ENCODE measurements at places on chromosomes 6 and 20.

- DNase-seq: no peak
Measured at GRCh38 chr6:118319894-118320649, 228.0 kb upstream of the PLN start.

GRCh38 chr6:30819297-30819917, 64.9 kb upstream of the DDR1 start:
- DNase-seq: no peak

- DNase-seq: no peak
Measured at GRCh38 chr6:84019842-84020211, 13.7 kb upstream of the MRAP2 start.

DNA sequence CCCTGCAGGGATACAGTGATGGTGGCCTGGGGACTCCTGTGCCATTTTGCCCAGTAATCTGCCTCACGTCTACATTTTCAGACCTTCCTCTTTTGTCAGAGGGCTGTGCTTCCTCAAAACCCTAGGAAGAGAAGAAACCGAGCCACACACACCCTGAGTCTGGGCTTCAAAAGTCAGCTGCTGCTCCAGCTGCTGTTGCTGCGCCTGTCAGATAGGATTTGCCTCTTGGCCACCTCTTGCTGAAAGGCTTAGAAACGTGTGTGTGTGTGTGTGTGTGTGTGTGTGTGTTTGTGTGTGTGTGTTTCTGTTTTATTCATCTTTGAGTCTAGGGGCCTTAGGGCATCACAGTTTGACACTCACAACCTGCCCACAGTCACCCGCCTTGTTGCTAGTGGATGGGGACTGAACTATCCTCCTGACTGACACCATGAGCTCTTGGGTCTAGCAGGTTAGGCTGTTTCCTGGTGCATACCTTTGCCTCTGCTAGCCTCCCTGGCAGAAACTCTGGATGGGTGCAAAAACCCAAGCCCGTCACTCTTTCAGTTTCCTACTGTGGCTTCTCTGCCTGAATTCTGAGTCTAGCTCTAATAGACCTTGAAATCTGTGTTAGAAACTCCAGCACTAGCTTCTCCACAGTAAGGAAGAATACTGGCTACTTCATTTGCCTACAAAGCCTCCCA, 94.9 kb upstream of the CEP85L start:
- no peak for DNase-seq

GRCh38 chr20:955111-955510, 39.0 kb upstream of the ANGPT4 start:
- DNase-seq: no peak

GRCh38 chr6:37303891-37304503, 46.1 kb upstream of the TMEM217 start:
- no peak for DNase-seq

DNA sequence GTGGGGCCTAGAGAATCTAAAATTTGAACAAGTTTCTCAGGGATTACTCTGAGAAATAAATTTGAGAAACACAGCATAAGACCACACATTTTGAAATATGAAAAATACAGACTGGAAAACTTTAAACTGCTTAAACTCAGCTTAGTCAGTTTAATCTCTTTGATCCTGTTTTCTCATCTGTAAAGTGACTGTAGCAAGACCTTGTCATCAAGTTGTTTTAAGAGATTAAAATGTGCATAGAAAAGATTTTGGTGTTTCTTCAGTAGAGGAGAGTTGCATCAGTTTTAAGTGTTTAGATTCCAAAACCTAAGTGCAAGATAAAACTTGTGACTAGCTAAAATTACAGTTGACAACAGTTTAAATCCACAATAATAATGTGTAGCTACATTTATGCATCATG, 8.1 kb upstream of the BCKDHB start:
- no peak for DNase-seq

- DNase-seq: no peak
Measured at GRCh38 chr6:139147628-139148027, 12.7 kb downstream of the HECA start.

DNA sequence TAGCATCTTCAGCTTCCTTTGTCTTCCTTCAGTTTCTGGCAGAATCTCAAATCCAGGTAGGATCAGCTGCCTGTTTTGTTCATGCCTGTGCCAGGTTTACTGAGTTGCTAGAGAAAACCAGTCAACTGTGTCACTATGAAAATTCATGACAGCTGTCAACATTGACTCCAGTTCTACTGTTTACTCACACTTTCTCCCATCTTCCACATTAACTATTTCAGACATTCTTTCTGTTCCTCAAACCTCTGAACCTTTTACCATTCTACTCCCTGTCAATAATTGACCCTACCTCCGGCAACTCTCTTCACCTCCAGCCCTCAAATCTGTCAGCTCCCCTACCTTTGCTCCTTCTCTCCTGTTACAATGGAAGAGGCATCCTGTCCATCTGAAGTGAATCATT, 8.5 kb downstream of the ENPP4 start:
- DNase-seq: no peak

- no peak for DNase-seq
Measured at GRCh38 chr6:53929821-53930120, 135.0 kb downstream of the LRRC1 start.

GRCh38 chr20:37939701-37940560, 37.0 kb downstream of the VSTM2L start:
- DNase-seq: no peak

DNA sequence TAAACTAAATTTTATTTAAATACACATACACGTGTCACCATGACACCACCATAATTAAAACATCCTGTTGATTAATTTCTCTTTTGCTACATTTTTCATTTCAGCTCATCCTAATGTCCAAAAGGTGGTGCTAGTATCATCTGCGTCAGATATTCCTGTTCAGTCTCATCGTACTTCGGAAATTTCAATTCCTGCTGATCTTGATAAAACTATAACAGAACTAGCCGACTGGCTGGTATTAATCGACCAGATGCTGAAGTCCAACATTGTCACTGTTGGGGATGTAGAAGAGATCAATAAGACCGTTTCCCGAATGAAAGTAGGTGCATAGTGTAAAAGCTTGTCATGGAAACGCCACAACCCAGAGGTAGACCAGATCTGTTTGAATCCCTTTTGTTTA, 263.4 kb downstream of the UTRN start:
- no peak for DNase-seq

DNA sequence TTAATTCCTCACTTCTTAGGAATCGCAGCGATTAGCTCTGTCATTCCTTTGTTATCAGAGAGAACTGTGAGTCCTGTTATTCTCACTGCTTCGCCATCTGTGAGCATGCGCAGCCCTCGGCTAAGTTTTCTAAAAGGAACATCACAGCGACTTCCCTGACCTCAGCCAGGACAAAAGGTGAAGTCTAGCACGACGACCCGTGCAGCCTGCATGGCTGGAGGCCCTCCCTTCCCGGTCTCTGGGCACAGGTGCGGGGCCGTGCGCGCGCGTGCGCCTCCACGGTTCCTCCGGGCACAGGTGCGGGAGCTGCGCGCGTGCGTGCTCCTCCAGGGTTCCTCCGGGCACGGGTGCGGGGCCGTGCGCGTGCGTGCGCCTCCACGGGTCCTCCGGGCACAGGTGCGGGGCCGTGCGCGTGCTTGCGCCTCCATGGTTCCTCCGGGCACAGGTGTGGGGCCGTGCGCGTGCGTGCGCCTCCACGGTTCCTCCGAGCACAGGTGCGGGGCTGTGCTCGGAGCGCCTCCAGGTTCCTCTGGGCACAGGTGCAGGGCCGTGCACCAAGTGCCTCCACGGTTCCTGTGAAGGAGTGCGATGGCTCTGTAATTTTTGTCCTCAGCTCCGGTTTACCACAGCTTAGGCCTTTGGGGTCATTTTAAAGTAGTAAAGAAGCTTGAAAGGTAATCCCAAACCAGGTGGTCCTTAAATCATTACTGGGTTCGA, 212.3 kb downstream of the ERMARD start:
- no peak for DNase-seq

DNA sequence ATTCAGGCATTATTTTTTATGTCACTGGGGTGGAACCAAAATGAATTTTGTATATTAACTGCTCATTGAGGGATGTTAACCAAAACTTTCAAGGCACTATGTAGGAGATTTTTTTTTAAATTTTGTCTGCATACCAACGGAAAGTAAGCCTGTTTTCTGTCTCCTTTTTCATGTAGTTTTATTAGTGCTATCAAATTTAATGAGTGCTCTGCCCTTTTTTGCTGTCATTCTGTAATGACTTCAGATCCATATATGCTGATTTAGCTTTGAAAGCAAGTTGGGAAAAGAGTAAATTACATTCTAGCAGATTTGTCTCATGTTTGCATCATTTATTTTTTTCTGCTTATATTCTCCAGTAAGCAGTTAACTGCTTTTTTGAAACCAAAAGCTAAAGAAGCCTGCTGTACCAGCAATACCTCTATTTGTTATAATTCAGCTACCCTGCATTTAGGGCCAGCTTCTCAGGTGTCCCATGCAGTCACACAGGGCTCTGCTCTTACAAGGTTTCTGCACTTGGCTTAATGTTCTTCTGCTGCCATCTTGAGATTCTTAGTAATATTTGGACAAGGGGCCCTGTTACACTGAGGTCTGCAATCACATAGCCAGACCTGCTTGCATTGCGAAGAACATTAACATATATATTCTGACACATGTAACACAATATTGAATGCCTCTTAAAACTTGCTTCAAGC, 429.0 kb downstream of the UTRN start:
- no peak for DNase-seq

- no peak for DNase-seq
Measured at GRCh38 chr20:54340667-54341081, 132.8 kb downstream of the PFDN4 start.

DNA sequence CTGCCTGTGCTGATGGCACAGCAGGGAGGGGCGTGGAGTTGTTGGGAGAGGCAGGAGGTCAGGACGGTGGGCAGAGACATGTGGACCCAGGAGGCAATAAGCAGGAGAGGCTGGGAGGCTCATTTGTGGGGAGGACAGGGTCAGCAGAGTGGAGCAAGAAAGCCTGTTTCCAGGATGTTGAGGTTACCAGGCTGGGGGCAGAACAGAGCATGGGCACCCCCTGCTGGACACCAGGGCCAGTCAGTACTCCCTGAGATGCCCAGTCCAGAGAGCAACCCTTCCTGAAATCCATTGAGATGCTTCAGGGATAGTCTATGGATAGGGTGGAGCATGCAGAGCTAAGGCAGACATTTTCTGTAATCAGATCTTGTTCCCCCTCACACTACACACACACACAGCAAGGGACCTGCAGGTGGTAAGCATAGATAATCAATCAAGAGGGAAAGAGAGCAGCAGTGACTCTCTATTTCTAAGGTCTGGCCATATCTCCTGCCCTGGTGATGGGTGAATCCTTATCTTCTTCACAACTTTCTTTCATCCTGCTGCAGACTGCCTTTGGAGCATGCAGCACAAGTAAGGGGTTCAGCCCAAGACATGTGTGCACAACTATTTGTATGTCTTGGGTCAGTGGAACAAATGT, 41.7 kb downstream of the MOCS1 start:
- DNase-seq: no peak

- no peak for DNase-seq
Measured at GRCh38 chr20:61026173-61026572, 225.9 kb upstream of the CDH4 start.

DNA sequence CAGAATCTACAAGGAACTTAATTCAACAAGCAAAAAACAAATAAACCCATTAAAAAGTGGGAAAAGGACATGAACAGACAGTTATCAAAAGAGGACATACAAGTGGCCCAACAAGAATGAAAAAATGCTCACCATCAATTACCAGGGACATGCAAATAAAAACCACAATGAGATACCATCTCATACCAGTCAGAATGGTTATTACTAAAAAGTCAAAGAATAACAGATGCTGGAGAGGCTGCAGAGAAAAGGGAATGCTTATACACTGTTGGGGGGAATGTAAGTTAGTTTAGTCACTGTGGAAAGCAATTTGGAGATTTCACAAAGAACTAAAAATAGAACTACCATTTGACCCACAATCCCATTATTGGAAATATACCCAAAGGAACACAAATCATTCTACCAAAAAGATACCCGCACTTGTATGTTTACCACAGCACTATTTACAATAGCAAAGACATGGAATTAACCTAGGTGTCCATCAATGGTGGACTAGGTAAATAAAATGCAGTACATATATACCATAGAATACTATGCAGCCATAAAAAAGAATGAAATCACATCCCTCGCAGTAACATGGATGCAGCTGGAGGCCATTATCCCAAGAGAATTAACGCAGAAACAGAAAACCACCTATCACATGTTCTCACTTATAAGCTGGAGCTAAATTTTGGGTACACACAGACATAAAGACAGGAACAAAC, 48.4 kb downstream of the RNGTT start:
- no peak for DNase-seq

GRCh38 chr6:55495277-55495676, 83.7 kb downstream of the HMGCLL1 start:
- no peak for DNase-seq

DNA sequence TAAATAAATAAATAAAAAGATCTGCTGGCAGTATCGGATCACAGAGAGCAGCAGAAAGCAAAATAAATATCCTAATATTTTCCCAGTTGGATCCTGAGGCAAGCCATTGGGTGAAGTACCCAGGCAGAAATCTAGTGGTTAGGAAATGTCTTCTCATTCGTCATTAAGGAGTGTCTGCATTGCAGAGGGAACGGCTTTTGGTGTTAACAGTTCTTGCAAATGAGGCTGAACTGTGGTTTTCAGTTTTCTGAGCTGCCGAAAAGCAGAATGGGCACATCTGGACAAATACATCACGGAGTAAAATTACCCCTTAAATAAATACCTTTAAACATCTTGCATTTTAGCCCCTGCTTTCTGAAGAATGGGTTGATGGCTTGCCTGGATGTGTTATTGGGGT, 82.3 kb upstream of the MPC1 start:
- no peak for DNase-seq

DNA sequence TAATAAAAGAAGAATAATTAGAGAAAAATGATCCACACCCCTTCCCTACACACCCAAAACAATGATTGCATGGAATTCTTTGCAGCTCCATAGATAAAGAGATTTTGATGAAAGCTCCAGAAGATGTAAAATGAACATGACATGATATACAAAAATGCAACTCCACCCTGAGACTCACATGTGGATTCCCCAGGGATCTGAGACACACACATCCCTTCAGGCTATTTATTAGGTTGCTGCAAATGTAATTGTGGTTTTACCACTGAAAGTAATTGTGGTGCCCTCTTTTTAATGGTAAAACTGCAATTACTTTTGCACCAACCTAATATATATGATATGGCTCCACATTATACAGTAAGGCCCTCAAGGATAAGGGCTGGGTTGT, 40.4 kb upstream of the TBC1D7 start:
- DNase-seq: no peak

DNA sequence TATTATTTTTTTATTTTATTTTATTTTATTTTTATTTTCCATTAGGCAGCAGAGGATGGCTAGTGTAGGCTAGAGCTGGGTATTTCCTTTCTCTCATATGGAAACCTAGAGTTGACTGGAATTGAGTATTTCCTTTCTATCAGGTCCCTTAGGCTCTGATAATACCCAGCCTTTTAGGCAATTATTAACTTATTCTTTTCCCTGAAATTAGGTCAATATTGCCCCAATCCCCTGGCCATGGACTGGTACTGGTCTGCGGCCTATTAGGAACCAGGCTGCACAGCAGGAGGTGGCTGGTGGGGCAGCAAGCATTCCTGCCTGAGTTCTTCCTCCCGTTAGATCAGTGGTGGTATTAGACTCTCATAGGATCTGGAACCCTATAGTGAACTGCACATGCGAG, 632.2 kb downstream of the TENT5A start:
- DNase-seq: no peak

GRCh38 chr6:10362300-10362699, 52.6 kb downstream of the TFAP2A start:
- no peak for DNase-seq

GRCh38 chr20:62621251-62622110, 20.8 kb upstream of the SLCO4A1 start:
- no peak for DNase-seq
